ENCODE measurements at places on chromosomes 6 and 20. TPM values are rescaled to one million over a fixed set of nuclear protein-coding genes. Genes with fewer than 3 reads are reported as not detected.
A peak's percentile ranks its signal among the peaks of the same experiment; 100 is the strongest.

DNA sequence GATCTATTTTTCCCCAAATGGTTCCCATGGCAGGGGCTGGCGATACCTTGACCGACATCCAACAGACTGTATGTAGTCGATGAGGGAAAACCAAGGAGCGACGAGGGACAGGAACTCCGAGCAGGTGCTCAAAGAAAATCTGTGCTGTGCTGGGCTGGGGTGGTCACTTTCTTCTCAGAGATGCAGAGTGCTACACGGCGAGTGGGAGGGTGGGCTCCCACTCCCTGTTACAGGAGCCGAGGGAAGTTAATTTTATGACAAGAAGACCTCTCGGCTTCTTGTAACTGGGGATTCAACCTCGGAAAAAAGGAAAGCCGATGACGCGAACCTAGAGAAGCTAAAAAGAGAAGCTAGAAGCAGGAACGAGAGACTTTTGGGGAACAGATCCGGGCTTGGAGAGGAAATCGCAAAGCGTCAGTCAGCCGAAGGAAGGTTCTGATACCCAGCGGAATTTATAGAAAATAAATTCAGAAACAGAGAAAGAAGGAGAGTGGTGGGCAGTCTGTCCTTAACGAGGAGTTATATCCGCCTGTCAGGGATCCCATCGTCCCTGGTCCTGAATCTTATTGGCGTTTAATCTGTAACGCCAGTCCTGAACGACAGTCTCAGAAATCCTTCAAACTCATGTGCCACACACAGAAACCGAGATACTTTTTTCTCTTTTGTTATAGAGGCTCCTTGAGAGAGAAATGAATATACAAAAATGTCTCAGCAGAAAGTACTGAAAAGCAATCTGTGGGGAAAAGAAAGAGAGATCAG, 84.6 kb upstream of the ZNF322 start:
- peak; percentile 65 for DNase-seq

DNA sequence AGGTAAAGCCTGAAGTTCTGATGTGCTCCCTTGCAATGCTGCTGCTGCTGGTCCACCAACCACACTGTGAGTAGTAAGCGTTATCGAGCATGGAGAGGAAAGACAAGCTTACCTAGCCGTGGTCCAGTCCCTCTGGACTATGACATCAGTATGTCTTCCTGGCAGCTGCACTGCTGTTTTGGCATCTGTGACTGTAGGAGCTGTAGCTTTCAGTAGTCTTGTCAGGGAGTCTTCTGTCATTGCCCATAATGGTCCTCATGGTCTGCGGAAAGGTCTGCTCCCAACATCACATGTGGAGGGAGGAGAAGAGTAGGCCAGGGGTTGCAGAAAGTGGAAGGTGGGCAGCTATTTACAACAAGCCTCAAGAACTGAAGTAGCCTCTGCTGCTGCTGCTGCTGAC, 26.8 kb upstream of the TMEM217 start:
- DNase-seq, result peak; percentile 64

Gene C6orf52
- total RNA-seq, result 0.84 TPM

GRCh38 chr6:9789201-9789600, 625.7 kb downstream of the TFAP2A start:
- no peak for DNase-seq

GRCh38 chr6:136822046-136822375, 381 bp upstream of the PEX7 start:
- DNase-seq, result no peak

DNA sequence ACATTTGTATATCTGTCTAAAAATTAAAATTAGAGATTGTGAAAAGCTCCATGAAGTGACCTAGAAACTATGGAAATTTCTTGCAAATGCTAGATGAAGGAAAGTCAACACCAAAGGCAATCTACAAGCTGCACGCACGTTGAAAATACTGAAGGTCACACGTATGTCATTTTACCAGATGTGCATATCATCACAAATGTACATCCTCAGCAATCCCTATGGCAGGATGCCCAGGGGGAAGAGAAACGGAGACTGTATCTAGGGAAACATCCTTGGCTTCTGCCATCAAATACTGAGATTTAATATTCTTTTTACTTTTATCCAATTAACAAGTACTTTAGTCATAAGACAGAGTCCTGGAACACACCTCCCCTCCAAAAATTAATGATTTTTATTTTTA, 672.0 kb downstream of the RNF144B start:
- DNase-seq, result no peak

Gene PTCHD4
- total RNA-seq, result 0.91 TPM

DNA sequence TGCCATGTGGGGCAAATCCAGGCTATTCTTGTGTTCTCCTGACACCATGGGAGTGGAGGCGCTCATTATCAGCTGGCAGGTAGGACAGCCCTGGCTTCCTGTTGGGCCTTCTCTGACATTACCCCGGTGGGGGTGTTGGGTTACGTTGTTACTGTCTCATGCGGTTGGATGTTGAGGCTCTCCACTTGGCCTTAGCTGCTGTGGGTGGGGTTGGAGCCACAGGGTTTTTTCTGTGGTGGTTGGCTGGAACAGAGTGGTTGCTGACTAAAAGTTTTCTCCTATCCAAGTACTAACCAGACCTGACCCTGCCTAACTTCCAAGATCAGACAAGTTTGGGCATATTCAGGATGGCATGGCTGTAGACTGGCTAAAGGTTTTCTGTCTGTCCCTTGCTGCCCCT, 20.2 kb downstream of the RIPK1 start:
- DNase-seq, result no peak

Gene SCUBE3
- 14.8 TPM for total RNA-seq

DNA sequence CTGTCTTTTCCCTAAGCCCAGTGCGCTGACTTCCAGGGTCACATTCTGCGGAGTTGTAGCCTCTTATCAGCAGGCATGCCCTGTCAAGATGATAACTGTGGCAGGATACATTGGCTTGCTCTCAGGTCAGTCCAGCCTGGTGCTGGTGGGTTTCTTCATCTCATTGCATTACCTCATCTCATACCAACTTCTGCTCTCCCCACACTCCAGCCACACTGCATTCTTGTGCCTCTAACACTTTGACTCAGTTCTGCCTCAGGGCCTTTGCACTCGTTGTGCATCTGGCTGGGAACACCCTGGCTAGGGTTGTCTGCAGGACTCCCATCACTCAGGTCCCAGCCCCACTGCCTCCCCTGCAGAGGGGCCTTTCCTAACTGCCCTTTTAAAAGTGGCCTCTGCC, 110.3 kb upstream of the BACH2 start:
- DNase-seq, result no peak

DNA sequence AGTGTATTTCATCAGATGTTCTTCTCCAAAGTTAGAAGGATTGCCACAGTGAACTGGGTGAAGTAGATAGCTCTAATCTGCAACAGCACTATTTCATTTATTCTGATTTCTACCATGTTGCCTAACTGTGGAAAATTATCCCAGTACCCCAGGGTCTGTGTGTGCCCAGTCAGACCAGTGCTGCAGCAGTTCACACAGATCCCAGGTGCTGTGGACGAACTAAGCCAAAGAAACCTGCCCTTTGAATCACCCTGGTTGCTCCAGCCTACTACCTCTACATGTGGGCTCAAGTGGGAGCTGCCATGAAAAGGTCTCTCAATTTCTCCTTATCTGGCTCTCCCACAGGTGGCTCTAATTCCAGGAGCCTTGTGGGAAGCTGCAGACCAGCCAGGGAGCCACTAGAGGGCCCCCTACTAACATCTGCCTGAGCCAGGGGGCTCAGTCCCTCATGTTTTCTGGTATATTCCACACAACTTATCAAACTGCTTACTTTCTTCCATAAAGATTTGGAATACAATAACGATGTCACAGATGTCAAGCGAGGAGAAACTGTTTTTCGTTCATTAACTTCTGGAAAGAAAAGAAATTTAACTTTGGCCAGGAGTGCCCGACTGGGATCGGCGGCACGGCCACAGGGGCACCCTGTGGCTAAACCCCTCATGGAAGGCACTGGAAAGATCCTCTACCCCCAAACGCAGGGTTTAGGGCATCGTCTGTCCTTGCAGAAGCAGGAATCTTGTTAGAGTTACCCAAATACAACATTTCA, 31.6 kb upstream of the LY86 start:
- no peak for DNase-seq

- DNase-seq, result no peak
Measured at GRCh38 chr20:43159994-43160393, 29.7 kb downstream of the PTPRT start.

Gene NRN1
- 0.21 TPM for total RNA-seq

DNA sequence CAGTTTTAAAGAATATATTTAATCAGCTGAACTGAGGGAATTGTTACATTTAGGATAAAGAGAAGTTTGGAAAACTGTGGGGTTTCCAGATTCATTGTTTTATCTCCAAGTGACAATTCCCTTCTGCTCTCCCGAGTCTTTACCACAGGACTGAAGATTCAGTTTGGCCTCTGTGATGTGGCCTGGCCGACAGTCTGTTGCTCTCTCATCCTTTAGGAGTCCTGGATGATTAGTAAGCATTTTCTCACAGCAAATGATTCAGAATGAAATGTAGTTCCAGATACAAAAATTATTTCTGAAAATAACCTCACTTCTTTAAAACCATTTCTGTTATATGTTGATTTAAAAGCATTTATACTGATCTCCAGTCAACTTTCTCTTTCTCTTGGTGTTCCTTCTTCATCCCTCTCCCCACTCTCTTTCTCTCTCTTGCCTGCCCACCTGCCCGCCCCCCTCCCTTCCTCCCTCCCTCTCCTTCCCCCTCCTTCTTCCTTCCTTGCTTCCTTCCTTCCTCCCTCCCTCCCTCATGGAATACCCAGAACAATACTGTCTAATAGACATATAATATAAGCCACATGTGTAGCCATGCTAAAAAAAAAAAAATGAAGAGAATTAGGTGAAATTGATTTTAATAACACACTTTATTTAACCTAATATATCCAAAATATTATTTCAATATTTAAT, 254.9 kb downstream of the PRL start:
- DNase-seq, result no peak

Gene MEP1A
- total RNA-seq, result not detected

GRCh38 chr6:52904562-52905279, 4.8 kb downstream of the GSTA3 start:
- no peak for DNase-seq

Gene SEL1L2
- total RNA-seq, result not detected

- no peak for DNase-seq
Measured at GRCh38 chr20:17710379-17711266, 10.9 kb downstream of the BANF2 start.

Gene CRISP2
- not detected for total RNA-seq

GRCh38 chr6:100721256-100721655, 159.9 kb downstream of the ASCC3 start:
- DNase-seq, result no peak

Gene PRKN
- total RNA-seq, result 13.4 TPM

GRCh38 chr6:110549277-110549676, 72.9 kb upstream of the SLC22A16 start:
- DNase-seq, result peak; percentile 38

Gene FERMT1
- total RNA-seq, result not detected

GRCh38 chr20:36130390-36130789, 24.1 kb upstream of the EPB41L1 start:
- no peak for DNase-seq

Gene CDC40
- total RNA-seq, result 23.9 TPM

DNA sequence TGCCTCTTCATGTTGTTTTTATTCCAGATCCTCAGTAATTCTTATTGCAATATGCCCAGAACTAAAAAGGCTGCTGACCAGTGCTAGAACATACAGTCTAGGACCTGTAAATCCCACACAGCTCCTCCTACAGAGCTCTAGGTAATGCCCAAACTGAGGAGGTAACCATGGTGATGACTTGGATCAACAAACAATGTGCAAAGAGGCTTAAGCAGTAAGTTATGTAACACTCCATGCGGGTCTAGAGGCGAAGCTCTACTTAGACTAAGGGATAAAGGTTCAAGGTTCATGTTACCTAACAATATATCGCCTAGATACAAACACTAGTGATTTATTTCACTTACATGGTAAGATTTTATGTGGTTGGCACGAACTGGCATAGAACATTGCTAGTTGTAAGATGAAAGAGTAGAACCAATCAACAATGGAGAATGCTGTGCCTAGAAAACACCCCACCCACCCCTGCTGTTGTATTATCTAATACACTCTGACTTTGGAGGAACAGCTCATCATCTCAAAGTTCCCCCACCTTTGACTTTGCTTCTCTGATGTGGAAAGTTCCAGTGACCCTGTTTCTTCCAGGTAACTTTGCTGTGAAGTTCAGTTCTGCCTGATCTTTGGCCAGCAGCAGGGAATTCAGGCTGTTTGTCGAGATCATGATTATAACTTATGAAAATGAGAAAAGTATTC, 242.4 kb downstream of the ALDH8A1 start:
- DNase-seq, result no peak

Gene AGPAT1
- total RNA-seq, result 82.6 TPM

GRCh38 chr6:118097576-118097975, 190.5 kb downstream of the SLC35F1 start:
- no peak for DNase-seq

DNA sequence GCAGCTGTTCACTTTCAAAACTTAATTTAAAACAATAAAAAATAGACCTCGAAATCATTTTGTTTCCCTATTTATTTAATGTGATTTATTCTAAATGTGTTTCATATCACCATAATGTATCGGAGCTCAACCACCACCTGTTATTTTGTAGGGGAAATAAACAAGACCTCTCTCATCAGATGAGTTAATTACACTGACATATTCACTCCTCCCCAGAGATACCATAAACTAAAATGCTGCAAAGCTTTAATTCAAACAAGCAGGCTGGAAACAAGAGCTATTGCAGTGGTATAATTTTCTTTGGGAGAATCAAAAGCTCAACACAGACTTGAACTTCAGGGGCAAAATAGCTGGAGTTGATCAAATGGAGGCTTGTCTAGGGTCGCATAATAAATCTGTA, 303.5 kb upstream of the TSHZ2 start:
- DNase-seq, result no peak

DNA sequence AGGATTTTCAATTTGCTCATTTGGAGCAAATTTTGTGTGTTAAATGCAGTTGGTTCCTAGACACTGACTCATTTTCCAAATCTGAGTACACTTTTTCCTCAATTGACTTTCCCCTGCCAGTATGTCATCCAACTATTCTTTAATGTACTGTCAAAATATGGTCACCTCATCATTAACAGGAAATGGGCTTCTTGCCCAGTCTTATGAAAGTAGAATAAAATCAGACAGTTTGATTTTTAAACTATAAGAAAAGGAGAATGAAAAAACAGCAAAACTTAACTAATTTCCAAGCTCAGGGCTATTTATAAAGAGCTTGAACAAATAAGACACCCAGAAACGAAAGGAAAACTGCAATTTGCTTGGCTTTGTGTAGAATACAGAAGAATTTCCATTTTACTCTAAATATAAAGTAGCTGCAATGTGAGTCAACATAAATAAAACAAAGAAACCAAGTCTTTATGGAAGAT, 43.7 kb upstream of the RAB23 start:
- no peak for DNase-seq

Measured in osteocyte (in vitro differentiated cells).